ENCODE measurements at places on chromosomes 16 and 17. TPM values are rescaled to one million over a fixed set of nuclear protein-coding genes. Genes with fewer than 3 reads are reported as not detected.

The VTN gene
- total RNA-seq, result not detected

The ARRB2 gene
- total RNA-seq, result 314 TPM

The TMC5 gene
- total RNA-seq, result not detected

The ALKBH5 gene
- total RNA-seq, result 114 TPM

GRCh38 chr17:82696916-82697807 is 1.3 kb downstream of the RAB40B start:
- H3K4me1 ChIP-seq, result peaks cover 18% of the 10 kb centered on the region
- no peaks in the 10 kb centered on the region for H3K36me3 ChIP-seq
- DNase-seq, result no peak

DNA sequence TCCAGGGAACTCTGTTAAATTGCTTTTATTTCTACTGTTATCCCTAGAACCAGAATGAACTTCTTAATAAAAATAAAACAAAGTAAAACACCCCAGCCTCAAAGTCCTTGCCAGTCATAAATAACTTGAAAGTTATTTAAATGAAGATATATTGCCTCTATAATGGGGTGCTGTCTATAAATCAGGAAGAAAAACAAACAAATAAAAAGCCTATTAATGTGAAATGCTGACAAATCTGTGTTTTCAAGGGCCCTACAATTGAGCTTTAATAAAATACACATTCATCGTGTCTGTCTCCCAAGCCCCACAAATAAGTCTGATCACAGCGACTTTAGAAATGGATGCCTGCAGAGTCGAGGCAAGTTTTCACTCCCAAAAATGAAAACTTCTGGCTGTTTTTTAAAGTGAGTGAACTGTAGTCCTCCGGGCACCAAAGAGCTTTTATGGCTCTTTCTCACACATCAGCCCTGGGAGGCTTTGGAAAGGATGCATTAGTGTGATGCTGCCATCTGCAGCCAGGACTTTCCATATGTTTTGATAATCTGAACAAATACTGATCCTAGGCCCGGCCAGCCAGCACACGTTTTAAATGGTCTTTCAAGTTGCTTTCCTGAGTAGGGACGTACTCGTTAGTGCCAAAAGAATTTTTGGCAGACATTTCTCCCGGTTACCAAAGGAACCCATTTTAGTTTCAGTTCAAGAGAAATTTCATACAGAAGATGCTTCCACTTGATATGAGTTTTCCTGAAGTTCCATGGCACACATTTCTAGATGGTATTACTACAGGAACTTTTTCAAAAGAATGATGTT is 16.3 kb downstream of the NACA2 start:
- no peak overlapping the region for H3K4me3 ChIP-seq
- H3K36me3 ChIP-seq, result no peaks in the 10 kb centered on the region
- no peak for DNase-seq
- peaks cover 2% of the 10 kb centered on the region for H3K27me3 ChIP-seq
- no peak overlapping the region for H3K27ac ChIP-seq

All from natural killer cell (primary cell).